ENCODE measurements at places on chromosomes 16 and 17.

DNA sequence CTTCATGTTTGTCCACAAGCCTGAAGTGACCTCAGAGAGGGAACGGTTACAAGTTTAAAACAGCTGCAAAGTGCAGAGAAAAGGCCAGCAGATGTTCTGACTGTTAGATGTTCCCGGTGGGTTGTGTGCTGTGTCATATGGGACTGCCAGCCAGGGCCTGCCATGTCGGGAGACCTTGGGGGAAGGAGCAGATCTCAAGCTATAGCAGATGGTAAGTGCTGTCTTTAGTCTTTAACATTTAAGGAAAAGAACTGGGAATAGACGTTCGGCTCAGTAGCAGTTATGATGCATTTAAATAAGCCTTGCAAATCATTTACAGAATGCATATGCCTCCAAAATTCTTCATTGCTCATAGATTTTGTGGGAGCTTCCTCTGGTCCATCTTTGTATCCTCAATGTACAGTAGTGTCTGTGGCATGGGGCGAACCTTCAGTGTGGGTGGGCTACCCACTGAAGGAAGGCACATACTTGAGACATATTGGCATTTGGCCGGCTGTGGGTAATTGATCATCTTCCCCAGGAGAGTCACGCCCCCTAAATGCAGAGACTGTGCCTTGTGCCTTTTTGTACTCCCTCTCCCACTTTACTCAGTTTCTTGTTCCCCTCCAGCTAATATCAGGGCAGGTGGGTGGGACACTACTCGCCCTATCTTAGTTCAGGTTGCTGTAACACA is 131.9 kb downstream of the NPIPB5 start:
- no peak for DNase-seq

- DNase-seq = no peak
These were observed 71.2 kb downstream of the PCTP start for GRCh38 chr17:55822028-55822427.

GRCh38 chr17:83119987-83120864 is 40.8 kb downstream of the METRNL start:
- DNase-seq = no peak

GRCh38 chr17:80618304-80618703 is 73.7 kb downstream of the RPTOR start:
- DNase-seq = no peak

DNA sequence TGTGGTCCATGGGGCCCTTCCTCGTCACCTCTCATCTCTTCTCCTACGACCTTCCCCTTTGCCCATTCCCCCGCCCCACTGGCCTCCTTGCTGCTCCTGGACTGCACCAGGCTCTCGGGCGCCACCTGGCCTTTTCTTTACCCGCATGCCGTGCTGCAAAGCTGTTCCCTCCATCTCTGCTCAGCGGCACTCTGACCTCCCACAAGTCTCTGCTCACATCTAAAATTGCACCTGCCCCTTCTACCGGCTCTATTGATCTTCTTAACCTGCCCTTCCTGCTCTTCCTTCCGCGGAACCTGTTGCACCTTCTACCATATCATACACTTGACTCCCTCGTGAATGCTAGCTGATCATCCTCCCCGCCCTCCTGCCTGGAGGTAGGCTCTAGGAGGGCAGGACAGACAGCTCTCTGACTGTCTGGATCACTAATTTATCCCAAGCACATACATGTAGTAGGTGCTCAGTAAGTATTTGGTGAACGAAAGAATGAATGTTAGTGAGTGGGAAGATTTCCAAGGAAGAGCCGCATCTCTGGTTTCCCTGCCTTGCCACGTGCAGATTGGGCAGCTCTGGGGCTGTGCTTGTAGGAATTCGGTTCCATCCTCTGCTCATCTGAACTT is 17.3 kb downstream of the DNAH17 start:
- no peak for DNase-seq

GRCh38 chr16:20879175-20880040 is 20.8 kb downstream of the DCUN1D3 start:
- no peak for DNase-seq

GRCh38 chr16:54577651-54578128 is 291.1 kb upstream of the IRX3 start:
- no peak for DNase-seq
